Activated T-helper 17 cell treated with anti-CD3 and anti-CD28 coated beads, Interleukin-2, amount 50 U/mL, for 72 hours (primary cell): ENCODE measurements at places on chromosomes 7 and 10.

DNA sequence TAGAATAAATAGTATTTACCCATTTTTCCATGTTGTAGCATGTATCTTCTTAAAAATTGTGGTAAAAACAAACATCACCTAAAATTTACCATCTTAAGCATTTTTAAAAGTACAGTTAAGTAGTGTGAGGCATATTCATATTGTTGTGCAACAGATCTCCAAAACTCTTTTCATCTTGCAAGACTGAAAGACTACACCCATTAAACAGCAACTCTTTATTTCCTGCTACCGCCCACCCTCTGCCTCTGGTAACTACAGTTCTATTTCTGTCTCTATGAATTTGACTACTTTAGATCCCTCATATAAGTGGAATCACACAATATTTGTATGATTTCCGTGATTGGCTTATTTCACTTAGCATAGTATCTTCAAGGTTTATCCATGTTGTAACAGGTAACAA is 40.0 kb upstream of the AGBL3 start:
- no peak for ATAC-seq

DNA sequence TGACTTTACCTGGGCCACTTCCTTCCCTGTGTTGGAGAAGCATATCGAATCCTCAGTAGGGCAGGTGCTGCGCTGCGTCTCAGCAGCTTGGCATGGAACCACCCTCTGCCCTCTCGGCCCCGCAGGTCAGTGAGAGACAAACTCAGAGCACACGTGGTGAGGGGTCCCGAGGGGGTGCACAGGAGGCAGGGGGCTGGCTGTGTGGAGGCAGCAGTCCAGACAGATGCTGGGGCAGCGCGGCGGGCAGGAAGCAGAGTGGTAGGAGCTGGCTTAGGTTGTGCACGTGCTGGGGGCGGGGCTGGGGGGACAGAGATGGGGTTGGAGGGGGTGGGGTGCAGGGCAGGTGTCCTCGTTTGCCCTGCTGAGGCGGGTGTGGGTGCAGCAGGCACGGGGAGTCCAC is 33.1 kb downstream of the NUB1 start:
- ATAC-seq: no peak

DNA sequence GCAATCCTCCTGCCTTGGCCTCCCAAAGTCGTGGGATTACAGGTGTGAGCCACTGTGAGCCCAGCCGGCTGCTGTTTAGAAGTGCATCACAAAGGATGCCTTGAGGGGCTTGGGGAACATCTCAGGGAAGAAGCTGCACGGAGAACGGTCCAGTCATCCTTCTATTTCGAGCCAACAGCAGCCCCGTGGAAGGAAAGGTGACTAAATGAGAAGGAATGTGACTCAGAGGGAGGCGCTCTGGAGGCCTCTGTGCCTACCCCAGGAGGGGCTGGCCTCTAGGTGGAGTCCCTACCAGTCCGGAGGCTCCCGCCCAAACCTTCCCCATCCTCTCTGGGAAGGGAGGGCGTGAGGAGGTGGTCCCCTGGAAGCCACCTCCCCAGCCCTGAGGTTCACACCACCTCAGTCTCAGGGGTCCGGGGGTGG is 76.2 kb downstream of the CTBP2 start:
- ATAC-seq: no peak

DNA sequence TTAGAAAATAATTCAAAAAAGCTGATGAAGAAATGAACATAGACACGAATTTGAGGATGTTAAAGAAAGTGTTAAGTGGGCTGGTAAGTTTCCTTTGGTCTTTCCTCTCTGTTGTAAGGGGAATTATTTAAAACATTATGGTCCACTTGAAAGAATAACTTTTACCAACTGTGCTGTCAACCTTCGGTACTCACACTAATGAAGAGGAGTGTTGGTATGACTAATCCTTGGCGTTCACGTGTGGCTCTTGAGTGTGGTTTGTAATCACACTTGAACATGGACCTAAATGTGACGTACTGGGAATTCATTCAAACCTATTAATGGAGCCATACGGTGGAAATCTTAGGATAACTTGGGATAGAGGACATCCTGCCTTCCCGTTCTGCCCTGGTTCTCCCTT is 41.3 kb downstream of the TBXAS1 start:
- ATAC-seq: no peak

DNA sequence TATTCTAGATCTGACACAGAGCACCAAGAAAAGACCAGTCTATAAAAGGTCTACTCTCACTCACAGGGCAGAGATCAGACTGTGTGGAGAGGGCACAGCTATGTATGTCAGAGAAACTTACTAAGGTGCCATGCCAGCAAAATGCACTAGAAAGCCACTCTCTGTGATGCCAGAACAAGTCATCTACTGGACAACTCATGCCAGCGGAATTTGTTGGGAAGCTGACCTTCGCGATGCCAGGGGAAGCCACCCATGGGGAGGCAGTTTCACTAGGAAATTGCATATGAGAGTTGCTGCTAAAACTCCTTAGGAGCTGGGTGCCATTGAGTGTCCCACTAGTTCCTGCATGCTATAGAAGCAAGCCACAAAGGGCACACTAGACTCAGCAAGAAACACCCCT is 58.5 kb downstream of the MICU1 start:
- no peak for ATAC-seq

GRCh38 chr10:122850705-122851640 is 5.3 kb upstream of the CUZD1 start:
- ATAC-seq: peak; percentile 21

DNA sequence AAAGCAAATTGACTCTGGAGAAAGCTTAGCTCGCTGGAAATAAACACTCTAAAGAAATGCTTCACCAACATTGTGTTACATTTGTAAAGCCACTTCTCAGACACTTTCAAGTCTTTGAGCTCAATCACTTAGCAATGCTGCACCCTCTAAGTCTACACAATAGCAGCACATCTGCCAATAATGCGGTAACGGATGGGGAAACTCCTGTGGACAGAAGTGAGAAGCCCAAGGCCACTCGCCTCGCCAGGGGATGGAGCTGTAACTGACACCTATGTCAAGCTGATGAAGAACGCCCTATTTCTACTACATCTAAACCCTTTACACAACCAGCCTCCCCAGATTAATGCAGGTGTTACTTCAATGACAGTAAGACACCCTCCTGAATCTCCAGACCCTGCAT is 167.7 kb downstream of the SFMBT2 start:
- ATAC-seq: no peak
